ENCODE measurements at places on chromosomes 5 and 9.

GRCh38 chr5:84215521-84215920, 169.2 kb downstream of the EDIL3 start:
- DNase-seq, result no peak

- DNase-seq, result no peak
Observed at GRCh38 chr5:5009240-5009639, 130.9 kb upstream of the ADAMTS16 start.

DNA sequence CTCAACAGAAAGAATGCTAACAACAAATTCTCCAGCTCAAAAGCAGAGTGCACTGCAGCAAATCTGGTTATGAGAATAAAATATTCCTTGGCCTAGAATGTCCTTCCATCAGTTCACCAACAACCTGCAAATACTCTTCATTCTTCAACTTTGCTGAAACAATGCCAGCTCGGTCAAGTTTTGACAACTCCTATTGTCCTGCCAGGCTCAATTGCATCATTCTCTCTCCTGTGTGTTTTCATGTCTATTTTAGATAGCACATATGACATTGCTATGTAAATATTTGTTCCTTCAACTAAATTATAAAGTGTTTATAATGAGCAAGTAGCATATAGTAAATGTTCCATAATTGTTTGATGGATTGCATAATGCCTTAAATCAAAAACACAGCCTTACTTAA, 463.8 kb downstream of the TLE1 start:
- no peak for DNase-seq

- DNase-seq, result no peak
Observed at GRCh38 chr5:50874306-50875001, 208.0 kb downstream of the PARP8 start.

GRCh38 chr5:178231539-178232123, 971 bp downstream of the PHYKPL start:
- DNase-seq, result no peak

Measured in stimulated activated CD8-positive, alpha-beta memory T cell treated with anti-CD3 and anti-CD28 coated beads, Interleukin-12 subunit alpha, Interleukin-12 subunit beta, amount 100 ng/mL, for 1 hour (primary cell).